ENCODE measurements at places on chromosomes 16 and 17.

GRCh38 chr16:4052096-4052495 lies 64.1 kb downstream of the ADCY9 start:
- no peak for DNase-seq

GRCh38 chr16:76573281-76573680 lies 296.1 kb downstream of the CNTNAP4 start:
- no peak for DNase-seq

- DNase-seq, result no peak
Observed at GRCh38 chr17:12282056-12282455, 261.4 kb downstream of the MAP2K4 start.

DNA sequence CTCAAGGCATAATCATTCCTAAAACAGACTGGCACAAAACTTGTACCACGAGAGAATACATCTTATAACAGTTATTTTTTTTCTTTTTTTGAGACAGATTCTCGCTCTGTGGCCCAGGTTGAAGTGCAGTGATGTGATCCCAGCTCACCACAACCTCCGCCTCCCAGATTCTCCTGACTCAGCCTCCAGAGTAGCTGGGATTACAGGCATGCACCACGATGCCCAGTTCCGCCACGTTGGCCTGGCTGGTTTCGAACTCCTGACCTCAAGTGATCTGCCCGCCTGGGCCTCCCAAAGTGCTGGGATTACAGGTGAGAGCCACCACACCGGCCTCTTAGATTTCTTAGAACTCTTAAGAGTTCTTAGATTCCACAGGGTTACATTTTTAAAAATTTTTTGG lies 4.1 kb downstream of the NUFIP2 start:
- DNase-seq, result no peak

DNA sequence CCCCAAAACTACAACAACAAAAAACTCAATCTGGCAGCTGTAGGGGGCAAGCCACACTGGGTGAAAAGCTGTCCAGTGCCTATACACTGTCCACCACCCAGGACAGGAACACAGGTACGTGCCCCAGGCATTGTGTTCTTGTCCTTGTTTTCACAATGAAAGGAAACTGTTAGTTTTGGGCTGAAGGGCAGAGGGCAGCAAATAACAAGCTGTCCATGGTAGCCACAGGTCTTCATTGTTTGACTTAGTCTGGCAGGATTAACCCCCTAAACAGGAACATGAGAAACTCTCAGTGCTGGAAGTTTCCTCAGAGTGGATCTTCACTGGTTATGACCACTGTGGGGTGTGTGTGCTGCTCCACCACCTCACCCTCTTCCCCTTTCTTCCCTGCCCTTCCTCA lies 224.6 kb upstream of the N4BP1 start:
- DNase-seq, result no peak
